ENCODE measurements at places on chromosomes 1 and 21.

- no peak for DNase-seq
Measured at GRCh38 chr1:206566999-206567398, 45.3 kb downstream of the EIF2D start.

- no peak for DNase-seq
Measured at GRCh38 chr1:84428235-84428634, 30.0 kb downstream of the DNASE2B start.

DNA sequence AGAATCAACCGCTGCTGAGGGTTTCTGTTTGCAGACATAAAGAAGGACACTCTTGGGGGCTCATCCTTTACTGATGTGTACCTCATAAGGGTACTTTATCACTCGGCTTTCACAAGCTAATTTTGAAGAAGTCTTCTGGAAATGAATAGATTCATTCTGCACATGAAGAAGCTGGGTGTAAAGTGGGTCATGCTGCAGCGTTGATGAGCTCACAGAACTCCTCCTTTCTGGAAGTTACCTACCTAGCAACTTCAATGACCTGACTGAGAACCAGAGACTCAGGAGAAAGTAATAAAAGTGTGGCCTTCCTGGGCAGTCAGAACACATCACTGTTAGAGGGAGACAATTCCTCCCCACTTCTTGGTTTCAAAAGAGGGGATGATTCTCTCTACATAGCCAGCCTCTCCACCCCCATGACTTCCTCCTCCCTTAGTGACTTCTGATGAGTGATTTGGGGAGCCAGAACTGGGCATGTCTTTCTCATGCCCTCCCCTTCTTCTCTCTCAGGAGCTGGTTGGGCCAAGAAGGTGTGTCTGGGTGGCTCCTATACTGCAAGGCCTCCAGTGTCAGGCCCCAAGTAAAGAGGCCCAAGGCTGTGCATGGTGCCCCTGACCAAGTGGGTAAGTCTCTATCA is 27.0 kb downstream of the PCNX2 start:
- DNase-seq = no peak

- DNase-seq = no peak
Measured at GRCh38 chr1:23732363-23733224, 10.7 kb upstream of the ELOA start.

GRCh38 chr1:31219489-31219888 is 20.2 kb downstream of the NKAIN1 start:
- DNase-seq = no peak

DNA sequence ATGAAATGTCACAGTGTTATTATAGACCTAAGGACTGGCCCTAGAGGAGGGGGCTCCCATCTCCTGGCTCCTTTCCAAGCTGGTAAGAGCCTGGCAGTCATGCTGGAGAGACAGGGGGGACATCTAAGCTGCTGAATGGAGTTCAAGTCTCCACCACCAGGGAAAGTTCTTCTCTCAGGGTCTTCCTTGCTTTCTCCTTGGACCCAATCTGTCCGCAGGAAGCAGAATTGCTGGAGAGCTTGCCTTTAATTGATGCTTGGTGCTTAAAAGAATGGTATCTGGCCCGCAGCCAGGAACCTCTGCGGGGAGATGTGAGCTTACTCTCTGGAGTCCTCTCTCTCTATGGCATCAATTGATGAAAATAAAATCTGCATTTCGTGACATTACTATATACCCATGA is 25.1 kb downstream of the IRF2BP2 start:
- DNase-seq = no peak

DNA sequence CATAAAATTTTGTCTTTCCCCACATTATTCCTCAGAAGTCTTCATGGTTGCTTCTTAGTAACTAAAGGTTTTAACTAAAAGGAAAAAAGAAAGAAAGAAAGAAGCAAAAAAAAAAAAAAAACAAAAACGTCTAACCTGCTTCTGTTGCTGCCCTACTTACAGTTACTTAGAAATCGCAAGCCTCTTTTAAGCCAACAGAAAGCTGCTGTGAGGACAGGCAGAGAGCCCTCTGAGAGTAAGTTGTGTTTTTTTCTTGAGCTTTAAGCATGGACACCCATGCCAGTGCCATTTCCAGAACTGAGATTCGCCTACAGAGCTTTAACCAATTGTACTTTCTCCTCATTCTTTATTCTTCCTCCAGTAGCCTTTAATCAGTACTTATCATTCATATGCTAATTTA is 25.6 kb upstream of the RGS1 start:
- DNase-seq = no peak

DNA sequence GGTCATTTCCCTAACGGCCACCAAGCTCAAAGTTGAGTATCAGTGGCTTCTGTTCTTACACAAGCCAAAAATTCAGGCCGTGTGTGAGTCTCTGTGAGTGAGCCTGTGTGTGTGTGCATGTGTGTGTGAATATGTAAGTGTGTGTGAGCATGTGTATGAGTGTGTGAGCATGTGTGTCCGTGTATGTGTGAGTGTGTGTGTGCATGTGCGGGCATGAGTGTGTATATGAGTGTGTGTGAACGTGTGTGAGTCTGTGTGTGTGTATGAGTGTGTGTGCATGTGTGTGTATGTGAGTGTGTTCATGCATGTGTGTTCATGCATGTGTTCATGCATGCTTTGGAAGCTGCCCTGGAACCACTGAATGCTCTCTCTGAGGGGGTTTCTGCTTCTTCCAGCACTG is 105.7 kb downstream of the AJAP1 start:
- no peak for DNase-seq

DNA sequence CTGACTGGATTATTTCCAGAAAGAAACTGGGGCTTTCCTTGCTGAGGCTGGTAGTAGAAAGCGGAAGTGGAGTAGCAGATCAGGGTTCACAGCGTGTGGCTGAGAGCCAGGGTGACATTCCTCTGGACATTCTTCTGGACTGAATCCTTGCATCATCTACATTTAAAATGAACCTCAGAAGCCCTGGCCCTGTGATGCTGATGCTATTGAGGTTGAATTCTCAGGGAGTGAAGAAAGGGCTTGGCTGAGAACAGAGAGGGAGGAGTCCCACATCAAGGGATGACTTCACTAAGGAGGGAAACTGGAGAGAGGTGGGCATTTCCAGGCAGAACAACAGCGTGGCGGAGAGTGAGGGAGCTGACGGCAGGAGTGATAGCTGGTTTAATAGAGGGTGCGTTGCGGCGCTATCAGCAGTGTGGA is 102.3 kb upstream of the LMO4 start:
- DNase-seq = no peak

GRCh38 chr1:13763991-13764390 is 64.0 kb downstream of the PRDM2 start:
- peak; percentile 1 for DNase-seq

DNA sequence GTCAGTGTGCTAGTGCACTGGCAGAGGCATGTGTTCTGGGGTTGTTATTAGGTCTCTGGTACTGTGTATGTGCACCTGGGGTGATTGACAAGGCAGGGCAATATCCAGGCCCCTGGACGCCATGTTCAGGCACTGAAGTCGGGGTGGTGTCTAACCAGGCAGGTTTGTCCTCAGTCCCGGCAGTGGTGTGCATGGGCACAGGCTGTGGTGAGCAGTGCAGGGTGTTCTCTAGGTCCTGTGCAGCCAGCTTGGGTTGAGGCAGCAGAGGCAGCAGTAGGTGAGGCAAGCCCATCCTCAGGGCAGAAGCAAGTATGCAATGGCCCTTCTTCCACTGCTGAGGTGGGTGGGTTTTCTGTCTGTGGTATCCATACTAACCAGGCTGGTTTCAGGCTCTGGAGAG is 252.3 kb upstream of the LRRC7 start:
- DNase-seq = no peak

GRCh38 chr1:29860681-29861080 is 624.4 kb downstream of the PTPRU start:
- DNase-seq = no peak

- no peak for DNase-seq
Measured at GRCh38 chr1:226322986-226323385, 14.0 kb upstream of the LIN9 start.

GRCh38 chr1:119648620-119649004 is 546 bp upstream of the ZNF697 start:
- DNase-seq = no peak

- no peak for DNase-seq
Measured at GRCh38 chr1:211635597-211636205, 39.7 kb downstream of the NEK2 start.

- no peak for DNase-seq
Measured at GRCh38 chr1:41041614-41042270, 20.2 kb upstream of the SLFNL1 start.

DNA sequence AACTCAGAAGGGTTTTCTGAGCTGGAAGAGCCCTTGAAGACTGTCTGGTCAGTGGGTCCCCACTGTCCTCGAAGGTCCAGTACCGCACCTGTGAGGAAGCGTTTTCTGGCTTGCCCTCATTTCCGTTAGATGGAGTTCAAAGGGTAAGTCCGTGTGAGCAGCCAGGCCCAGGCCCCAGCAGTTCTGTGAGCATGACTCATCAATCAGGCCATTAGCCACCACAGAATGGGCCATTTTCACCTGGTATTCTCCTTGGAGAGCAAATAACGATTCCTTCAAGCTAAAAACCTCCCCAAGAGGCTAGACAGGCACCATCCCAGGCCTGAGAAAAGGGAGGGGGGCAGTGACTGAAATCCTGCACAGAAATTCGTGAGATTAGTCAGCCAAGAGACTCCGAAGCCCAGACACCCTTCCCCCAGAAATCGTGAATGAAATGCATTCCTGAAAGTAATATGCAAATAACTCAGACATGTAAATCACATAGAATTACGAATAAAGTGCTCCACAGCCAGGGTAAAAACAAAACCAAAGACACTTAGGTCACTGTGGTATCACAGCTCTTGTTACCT is 66.0 kb downstream of the BCAR3 start:
- DNase-seq = peak; percentile 69

DNA sequence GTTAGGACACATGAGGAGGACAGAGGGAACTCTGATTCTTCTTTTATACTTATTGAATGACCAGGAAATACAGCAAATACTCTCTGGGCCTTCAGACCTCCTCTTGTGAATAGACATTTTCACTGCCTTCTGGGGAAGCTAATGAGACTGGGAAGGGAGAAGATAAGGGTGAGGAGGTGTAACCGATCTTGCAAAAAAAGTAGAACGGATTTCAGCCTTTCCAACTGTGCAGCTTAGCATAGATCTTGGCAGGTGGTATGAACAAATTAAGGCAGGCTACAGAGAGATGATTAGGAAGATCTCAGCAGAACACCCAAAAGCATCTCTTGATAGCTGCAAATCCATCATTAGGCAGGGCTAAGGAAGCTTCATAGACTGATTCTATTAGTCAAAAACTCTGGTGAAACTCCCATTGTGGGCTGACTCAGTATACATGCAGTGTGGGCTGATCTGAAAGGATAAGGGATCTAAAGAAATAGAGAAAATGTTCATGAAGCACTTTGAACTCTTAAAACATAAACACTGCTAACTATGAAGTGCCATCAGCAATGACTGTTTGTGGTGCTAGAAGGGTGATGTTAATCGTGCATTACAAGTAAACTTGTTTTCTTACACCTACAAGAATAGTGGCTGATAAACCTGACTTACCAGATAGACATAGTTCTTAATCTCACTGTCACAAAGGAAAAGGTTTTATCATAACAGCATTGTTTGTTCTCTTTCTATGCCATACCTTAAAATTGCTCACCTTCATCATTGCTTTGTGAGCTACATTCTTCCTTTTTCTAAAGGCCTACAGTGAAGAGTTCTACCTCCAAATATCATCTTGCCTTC is 85.5 kb upstream of the PALMD start:
- DNase-seq = no peak

GRCh38 chr1:115729756-115730155 is 38.8 kb downstream of the CASQ2 start:
- no peak for DNase-seq

GRCh38 chr21:45588086-45588825 is 46.0 kb upstream of the SLC19A1 start:
- DNase-seq = no peak

- DNase-seq = no peak
Measured at GRCh38 chr1:146036241-146036964, 14.9 kb upstream of the HJV start.

GRCh38 chr1:151635479-151636072 is 23.7 kb downstream of the SNX27 start:
- no peak for DNase-seq

DNA sequence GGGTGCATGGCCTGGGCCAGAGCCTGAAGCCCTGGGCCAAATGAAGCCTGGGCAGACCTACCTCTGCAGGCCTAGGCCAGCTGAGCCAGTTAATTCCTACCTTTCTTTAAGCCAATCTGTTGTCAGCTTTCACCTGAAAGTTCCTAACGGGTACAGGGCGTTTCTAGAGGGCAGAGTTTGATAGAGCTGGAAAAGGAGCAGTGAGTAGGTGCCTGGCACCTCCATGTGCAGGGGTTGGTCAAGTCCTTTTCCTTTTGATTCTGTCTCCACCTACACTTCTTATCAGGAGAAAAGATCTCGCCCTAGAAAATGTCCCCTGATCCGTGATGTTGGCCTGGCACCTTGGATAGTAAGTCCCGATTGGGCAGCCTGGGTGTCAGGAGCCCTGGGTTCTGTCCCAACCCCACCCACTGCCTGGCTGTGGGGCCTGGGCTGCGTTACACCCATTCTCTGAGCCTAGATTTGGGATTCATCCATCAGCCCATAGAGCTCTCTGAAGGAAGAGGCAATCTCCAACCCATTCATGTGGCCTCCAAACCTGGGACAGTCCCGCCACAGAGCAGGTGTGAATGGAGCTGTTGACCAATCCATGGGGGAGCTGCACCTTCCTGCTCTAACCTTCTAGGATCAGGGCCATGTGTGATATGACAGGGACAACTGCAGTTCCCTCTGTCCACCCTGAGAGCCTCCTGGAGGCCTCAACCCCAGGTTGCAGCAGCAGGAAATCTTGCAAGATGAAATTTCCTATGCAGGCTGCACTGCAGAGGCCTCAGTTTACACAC is 304.3 kb downstream of the MATN1 start:
- no peak for DNase-seq

- DNase-seq = no peak
Measured at GRCh38 chr1:118907466-118907865, 80.7 kb downstream of the TBX15 start.

- peak; percentile 19 for DNase-seq
Measured at GRCh38 chr1:206924592-206925105, 2.9 kb upstream of the FCMR start.

- DNase-seq = no peak
Measured at GRCh38 chr1:67780637-67781036, 52.6 kb downstream of the GNG12 start.

Measured in stimulated activated naive CD4-positive, alpha-beta T cell treated with Interleukin-2 at 50 U/mL for 16 hours (primary cell).